ENCODE measurements at places on chromosomes 2 and 18.

- DNase-seq: no peak
These were observed 168.3 kb downstream of the MAP2 start for GRCh38 chr2:209592106-209592505.

DNA sequence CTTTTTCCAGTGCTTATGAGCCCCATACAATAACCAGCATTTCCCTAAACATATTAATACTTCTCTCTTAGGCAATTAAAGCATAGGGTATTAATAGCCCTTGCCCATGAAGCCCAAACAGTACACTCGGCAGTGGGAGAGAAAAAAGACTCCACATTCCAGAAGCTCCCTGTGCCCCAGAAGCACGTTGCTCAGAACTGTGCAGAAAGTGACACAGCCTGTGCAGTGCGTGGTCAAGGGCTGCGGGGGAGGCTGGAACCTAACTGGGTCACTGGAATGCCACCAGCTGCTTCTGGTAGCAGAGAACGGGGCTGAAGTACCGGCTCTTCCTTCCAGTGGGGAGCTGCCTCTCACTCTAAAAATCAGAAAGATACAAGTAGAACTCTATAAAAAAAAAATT lies 32.7 kb downstream of the EIPR1 start:
- no peak for DNase-seq

DNA sequence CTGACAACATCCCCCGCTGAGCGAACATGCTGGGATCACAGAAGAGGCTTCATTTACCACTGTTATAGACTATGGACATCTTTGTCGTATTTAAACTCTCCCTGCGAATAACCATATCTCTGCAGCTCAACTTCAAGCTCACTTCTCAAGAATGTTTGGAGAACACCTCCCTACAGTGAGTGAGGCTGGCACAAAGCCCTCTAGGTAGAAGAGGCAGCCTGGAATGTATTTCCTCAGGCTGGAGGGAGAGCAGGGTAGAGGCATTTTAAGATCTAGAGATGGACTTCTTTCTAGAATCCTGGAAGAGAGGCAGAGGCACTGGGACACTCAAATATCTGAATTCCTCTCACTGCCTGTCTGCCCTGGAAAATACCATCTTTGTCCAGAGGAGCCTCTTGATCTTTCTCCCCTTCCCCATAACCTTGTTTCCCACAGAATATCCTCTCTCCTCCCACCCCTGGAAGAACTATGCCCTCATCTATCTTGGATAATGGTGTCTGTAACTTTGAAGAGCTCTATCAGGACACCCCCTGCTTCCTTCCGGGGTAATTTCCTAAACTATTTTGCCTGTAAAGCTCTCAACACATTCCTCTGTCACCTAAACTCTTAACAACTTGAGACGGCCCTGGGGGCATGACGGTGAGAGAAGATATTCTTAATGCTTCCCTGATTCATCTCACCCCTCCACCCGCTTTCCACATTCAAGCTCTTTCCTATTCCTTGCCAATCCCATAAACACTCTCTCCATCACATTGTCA lies 2.4 kb upstream of the ANTXR1 start:
- no peak for DNase-seq

- DNase-seq: no peak
These were observed 27.5 kb upstream of the FAM124B start for GRCh38 chr2:224429441-224429810.

DNA sequence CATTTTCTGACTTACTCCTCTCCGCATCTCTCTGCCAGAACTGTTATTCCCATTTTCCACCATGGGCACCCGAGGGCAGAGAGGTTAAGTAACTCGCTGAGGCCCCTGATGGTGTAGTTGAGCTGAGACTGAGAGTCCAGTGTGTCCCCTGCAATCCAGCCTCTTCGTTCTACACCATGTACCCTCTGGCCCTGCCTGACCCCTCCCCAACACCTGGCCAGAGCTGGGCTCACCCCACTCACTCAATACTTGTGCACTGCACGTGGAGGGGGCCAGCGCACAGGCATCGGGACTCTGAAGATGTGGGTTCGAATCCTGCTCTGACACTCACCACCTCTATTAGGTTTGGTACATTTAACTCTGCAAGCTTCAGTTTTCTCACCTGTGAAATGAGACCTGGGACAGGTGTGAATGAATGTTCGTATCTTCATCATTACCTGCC lies 24.3 kb upstream of the FOSL2 start:
- no peak for DNase-seq

DNA sequence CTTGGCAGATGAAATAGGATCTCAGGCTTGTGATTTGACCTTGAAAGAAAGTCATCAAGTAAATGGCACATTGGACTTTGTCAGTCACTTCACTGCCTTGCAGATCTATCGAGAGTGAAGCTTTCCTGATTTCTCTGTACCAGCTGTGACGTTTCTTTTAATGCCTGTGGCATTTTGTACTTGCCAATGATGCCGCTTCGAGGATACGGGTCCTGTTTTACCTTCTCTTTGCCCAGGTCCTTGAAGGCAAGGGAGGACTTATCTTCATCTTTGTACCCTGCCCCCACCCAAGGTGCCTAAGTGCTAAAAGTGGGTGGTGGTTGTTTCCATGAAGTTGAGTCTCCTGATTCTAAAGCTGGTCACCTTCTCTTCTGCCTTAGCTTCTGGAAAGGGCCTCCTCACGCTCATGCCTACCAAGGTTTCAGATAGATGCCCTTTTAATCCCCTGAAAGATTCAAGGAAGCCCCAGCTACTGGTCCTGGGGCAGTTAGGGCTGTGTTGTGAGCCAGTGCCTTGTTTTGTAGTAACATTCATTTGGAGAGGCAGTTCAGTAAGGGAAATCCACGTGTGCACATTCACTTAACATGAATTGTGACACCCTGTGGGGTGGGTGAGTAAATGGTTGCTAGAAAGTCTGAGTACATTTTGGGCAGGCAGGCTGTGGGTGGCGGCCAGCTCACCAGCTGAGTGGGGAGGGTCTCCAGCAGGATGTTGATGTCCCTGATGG lies 6.1 kb downstream of the LBH start:
- DNase-seq: no peak

- no peak for DNase-seq
These were observed 50.3 kb downstream of the ARHGAP25 start for GRCh38 chr2:68784915-68785314.

DNA sequence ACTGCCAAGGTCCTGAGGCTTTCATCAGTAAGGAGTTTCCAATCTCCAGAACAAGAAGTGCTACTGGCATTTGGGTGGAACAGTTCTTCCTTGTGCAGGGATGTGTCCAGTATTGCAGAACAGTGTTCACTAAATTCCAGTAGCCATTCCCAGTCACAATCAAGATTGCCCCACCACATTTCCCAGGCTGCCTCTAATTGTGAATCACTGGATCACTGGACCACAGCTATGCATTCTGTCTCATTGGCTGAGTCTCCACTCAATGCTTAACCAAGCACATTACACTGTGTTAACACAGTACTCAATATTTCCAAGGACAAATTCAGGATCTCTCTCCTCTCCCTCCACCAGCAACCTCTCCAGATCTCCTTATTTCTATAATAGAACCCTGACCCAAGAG lies 160.2 kb upstream of the CCDC150 start:
- no peak for DNase-seq

Measured in GM13977 (cell line).